ENCODE measurements at places on chromosomes 12 and 14.

GRCh38 chr12:131909081-131909751 lies 14.8 kb downstream of the ULK1 start:
- DNase-seq: no peak

GRCh38 chr14:20606190-20606901 lies 15.2 kb upstream of the RNASE12 start:
- peak; percentile 21 for DNase-seq

DNA sequence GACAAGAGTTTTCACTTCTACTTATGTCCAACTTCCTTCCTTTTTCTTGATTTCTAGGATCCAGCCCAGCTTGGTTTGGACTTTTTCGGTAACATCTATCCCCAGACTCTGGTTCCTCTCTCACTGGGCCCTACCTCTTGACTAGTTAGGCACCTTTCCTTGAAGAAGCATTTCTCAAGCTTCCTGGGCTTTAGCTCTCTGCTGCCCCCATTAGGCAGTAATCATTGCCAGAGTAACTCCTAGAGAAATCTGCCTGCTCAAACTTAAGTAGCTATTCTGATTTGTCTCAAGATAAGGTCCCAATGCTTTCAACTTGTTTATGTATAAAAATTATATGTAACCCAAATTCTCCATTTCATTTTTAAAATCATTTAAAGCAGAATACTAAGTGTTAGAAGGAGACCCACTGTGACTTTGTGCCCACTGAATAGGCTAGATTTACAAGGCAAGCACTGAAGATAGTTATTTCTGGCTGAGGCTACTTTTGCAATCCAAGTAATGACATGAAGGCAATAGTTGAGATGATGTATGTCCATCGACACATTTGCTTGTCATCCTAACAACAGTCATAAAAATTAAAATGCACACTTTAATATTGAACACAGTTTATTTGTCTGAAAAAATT lies 275.0 kb upstream of the G2E3 start:
- DNase-seq: peak; percentile 18

DNA sequence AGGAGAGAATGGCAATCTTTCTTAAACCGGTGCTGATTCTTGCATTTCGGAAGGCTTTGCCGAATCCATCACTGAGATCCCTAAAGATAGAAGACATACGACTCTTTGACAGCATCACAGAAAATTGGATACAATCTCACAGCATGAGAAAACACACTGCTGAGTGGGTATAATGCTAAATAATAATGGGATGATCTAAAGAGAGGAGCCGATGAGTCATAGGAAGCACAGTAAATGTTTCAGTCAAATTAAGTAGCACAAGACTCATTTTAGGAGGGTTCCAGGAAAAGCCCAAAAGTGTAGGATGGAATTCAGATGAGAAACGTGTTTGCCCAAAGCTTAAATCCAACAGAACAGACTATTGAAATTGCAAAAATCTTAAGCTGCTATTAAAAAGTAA lies 81.7 kb downstream of the CPNE8 start:
- DNase-seq: no peak

- DNase-seq: no peak
Measured at GRCh38 chr12:114190971-114191370, 215.0 kb downstream of the TBX5 start.

- DNase-seq: no peak
Measured at GRCh38 chr12:110798461-110798860, 48.3 kb upstream of the CCDC63 start.

DNA sequence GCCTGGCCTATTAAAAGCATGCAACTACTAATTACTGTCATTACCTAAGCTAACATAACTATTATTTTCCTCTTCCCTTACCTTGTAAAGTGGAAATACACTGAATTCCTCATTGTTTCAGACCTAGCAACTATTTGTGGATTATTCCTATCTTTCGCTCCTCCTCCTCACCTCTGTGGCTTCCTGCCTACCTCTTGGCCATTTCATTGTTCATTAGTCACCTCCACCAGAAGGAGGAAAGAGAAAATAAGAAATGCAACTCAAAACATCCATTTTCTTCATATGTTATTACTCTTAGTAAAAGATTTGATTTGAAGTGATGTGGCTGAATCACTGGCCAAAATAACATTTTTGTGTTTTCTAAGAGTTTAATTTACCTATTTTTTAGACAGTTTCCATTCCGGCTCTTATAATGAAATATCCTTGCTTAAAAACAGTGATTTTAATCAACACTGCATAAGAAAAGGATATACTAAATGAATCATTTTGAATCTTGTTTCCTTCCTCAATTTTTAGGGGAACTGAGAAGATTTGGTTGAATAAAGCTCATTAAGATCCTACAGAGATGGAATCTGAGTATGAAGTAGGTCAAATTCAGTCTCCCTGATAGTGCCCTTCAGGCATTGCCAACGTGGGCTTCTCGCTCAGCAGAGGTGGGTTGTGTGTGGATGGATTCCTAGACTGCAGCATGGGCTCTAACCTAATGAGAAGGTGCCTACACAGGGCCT lies 27.6 kb upstream of the ARHGAP5 start:
- DNase-seq: no peak

- no peak for DNase-seq
Measured at GRCh38 chr14:98280436-98280835, 991.6 kb downstream of the BCL11B start.

- DNase-seq: no peak
Measured at GRCh38 chr14:47526591-47527244, 148.7 kb downstream of the MDGA2 start.

GRCh38 chr12:112537710-112538396 lies 119.1 kb downstream of the PTPN11 start:
- no peak for DNase-seq

DNA sequence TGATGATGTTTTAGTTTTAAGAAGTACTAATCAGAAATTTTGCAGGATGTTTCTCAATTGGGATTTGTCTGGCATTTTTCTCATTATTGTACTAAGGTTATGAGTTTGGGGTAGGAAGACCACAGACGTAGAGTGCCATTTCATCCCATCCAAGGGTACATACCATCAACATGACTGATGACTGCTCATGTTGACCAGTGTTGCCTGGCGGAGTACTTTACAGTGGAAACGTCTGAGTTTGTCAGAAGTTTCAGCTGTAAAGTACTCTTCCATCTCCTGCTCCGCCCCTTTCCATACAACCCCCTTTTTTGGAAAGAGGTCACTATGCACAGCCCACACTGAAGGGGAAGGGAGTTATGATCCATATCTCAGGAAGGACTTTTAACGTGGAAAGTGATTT lies 74.2 kb downstream of the RCOR1 start:
- no peak for DNase-seq

GRCh38 chr12:62846491-62846890 lies 88.5 kb downstream of the PPM1H start:
- no peak for DNase-seq

GRCh38 chr12:13026286-13026685 lies 17.9 kb upstream of the FAM234B start:
- no peak for DNase-seq

DNA sequence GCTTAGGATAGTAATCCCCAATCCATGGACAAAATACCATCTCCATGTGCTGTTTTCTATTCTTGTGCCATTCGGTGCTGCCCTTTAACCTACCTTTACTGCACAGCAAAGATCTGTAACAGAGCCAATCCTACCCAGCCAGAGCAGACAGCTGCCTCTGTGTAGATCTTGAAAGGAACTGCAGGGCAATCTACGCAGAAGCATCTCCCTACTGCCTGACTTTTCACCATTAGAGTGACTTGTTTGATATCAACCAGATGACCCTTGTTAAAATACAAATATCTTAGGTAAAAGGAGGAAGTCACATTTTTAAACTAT lies 33.9 kb upstream of the PPM1A start:
- DNase-seq: no peak

DNA sequence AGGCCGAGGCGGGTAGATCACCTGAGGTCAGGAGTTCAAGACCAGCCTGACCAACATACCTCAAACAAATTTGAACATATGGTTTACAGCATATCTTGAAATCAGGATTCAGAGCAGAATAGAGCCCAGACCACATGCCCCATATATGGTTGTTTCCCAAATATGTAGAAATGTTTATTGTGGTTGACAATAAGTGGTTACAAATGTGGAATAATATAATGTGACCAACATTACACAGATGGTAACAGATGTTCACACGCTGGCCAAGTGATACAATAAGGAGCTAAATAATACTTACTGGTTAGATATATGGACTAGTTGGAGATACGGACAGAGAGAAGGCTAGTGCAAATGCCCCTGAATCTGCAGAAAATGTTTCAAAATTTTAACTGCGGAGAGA lies 85.3 kb downstream of the MAPKAPK5 start:
- DNase-seq: no peak

GRCh38 chr14:24430682-24431568 lies 1.2 kb downstream of the KHNYN start:
- peak; percentile 83 for DNase-seq

DNA sequence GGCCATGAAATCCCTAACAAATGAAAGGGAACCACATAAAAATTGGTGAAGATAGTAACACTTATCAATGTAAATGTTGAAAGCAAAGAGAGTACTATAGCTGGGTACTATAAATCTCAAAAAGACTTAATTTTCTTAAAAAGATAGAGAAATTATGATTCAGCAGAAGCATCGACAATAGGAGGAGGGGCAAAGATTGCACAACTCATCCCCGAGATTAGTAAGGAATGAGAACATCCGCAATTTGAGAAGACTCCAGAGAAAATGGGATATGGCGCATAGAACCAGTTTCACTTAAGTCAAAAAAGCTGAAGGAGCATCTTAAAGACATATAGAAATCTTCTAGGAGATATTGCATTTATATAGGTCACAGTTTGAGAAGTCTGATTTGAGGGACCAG lies 220.2 kb upstream of the SLC16A7 start:
- no peak for DNase-seq

GRCh38 chr14:94673781-94674231 lies 61.6 kb downstream of the SERPINA3 start:
- DNase-seq: no peak

DNA sequence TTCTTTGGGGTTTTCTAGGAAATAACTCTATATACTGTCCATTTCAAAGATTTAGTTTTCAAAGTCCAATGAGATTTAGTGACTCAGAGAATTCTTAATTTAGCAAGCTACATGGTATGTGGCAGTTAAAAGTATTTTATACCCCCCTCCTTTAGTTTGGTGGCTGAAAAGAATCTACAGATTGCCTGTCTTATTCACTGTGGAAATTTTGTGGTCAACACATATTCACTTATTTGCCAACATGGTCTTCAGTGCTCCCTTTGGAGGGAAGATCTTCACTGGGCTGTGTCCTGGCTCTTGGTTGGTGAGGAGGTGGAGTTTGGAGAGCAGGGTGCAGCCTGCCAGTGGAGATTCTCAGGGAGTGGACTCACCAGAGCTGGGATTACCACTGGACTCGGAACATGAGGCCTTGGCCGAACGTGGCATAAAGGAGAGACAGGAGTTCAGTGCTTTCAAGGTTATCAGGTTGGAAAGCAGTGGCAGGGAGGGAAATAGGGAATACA lies 39.8 kb downstream of the SAMD4A start:
- no peak for DNase-seq

DNA sequence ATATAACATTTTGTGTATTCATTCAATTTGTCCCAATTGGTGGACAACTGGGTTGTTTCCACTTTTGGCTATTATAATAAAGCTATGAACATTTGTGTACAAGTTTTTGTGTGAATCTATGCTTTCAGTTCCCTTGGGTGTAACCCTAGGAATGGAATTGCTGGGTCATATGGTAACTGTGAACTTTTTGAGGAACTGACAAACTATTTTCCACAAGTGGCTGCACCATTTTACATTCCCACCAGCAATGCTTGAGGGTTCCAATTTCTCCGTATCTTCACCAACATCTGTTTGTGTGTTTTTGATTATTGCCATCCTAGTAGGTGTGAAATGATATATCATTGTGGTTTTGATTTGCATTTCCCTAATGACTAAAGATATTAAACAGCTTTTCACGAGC lies 13.0 kb downstream of the LPCAT3 start:
- DNase-seq: no peak

- DNase-seq: no peak
Measured at GRCh38 chr12:39860695-39861094, 241.1 kb upstream of the ABCD2 start.

DNA sequence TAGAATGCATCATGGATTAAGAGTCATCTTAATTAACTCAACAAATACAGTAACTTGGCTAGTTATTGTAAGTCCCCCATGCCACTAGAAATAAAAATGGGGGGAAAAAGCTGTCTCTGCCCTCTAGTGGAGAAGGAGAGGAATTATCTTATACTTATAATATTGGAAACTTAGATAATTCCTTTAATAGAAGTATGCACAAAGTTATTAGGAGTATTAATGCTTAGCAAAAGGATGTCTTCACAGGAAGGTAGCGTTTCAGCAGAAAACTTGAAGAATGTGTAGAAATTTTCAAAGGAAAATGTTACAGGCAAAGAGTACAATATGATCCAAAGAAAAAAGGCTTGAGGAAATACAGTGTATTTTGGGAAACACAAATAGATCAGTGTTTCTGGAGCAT lies 19.8 kb downstream of the OR5AU1 start:
- peak; percentile 39 for DNase-seq

GRCh38 chr14:103122947-103123633 lies at the start of gene TNFAIP2:
TSS of gene TNFAIP2 (plus strand) at chr14:103123461. CDS start at chr14:103126458, 2,997 bp downstream.
- DNase-seq: peak; percentile 80

- no peak for DNase-seq
Measured at GRCh38 chr12:102927220-102927619, 10.2 kb upstream of the PAH start.

DNA sequence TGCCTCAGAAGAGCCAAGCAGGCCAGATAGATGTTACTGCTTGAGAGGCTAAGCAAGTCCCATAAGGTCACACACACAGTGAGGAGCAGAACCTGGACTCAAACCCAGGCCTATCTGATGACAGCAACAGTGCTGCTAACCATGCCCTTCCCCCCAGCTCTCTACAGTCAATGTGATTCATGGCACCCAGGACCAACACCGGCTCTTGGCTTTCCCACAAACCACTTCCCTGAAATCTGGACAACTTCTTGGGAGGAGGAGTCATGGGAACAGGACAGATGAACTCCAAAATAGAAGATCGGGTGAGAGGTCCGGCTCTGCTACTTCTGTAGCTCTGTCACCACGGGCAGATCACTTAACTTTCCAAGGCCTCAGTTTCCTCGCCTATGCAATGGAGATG lies 716 bp upstream of the PTGDR start:
- no peak for DNase-seq

GRCh38 chr12:34334538-34334937 lies 312.2 kb downstream of the ALG10 start:
- DNase-seq: no peak

- no peak for DNase-seq
Measured at GRCh38 chr14:51442513-51443175, 202.6 kb downstream of the TMX1 start.

GRCh38 chr12:65133879-65134278 lies 12.8 kb upstream of the WIF1 start:
- no peak for DNase-seq

GRCh38 chr14:83660597-83660996 lies 1869.3 kb upstream of the FLRT2 start:
- DNase-seq: no peak

Measured in GM20000 (cell line).